ENCODE measurements at places on chromosomes 12 and 14.

GRCh38 chr14:90962505-90963109, 97.8 kb downstream of the RPS6KA5 start:
- DNase-seq: no peak

- no peak for DNase-seq
These were observed 31.8 kb upstream of the TEX22 start for GRCh38 chr14:105366386-105367074.

GRCh38 chr14:96729889-96730288, 67.3 kb upstream of the VRK1 start:
- DNase-seq: no peak

GRCh38 chr14:22650046-22650739, 6.0 kb upstream of the OR6J1 start:
- no peak for DNase-seq

DNA sequence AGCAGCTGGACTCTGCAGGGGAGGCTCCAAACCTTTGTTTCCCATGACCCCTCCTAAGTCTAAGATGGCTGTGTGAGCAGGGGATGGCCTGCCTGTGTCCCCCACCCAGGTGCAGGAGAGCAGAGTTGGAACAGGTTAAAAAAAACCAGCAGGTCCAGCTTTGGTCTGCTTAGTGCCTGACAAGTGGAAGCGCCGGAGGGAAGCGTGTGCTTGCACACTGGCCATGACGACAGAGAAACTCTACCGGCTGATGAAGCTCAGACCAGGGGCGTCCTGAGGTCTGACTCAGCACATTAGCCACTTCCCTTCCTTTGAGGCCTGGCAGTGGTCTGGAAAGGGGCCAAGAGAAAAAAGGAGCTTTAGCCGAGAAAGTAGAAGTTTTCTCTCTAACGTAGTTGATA, 280.1 kb downstream of the VRK1 start:
- peak; percentile 46 for DNase-seq

DNA sequence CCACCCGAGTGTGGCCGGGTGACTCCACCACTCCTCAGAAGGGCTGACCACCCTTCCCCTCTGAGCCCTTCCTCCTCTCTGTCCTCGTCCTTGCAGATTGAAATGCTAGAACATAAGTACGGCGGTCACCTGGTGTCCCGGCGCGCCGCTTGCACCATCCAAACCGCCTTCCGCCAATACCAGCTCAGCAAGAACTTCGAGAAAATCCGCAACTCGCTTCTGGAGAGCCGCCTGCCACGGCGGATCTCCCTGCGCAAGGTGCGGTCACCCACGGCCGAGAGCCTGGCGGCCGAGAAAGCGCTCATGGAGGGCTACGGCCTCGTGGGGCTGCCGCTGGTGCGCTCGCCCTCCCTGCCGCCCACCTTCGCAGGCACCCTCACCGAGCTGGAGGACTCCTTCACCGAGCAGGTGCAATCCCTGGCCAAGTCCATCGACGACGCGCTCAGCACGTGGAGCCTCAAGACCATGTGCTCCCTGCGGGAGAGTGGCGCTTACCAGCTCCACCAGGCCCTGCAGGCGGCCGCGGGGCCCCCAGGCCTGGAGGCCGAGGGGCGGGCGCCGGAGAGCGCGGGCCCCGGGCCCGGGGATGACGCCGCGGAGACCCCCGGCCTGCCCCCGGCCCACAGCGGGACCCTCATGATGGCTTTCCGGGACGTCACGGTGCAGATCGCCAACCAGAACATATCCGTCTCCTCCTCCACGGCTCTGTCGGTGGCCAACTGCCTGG, 71.8 kb downstream of the IQSEC3 start:
- DNase-seq: no peak

- DNase-seq: no peak
These were observed 38.9 kb downstream of the DMAC2L start for GRCh38 chr14:50350975-50351374.

DNA sequence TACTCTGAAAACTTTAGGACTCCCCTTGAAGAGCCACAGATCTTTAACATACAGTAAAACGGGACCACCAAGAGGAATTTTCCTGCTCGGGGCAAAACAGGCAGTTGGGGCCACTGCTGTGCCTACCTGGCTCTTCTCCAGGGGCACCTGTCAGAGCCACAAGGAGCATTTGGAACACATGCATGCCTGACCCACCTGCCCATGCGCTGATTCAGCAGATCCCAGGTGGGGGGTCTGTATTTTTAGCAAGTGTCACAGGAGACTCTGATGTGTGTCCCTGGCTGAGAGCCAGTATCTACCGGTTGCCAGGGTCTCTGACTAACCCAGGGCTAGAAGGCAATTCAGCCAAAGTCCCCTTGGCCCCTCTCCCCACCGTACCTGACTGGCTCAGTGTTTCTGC, 6.5 kb downstream of the CTDSP2 start:
- no peak for DNase-seq

GRCh38 chr12:31031951-31032335, 41.7 kb upstream of the DDX11 start:
- no peak for DNase-seq

GRCh38 chr12:95217377-95218149, at the start of the genes FGD6 and VEZT:
TSS of gene FGD6 (minus strand) at chr12:95217467. CDS start at chr12:95217240, 227 bp downstream.
TSS of gene VEZT (plus strand) at chr12:95217807. CDS start at chr12:95217851, 44 bp downstream.
- DNase-seq: peak; percentile 99

DNA sequence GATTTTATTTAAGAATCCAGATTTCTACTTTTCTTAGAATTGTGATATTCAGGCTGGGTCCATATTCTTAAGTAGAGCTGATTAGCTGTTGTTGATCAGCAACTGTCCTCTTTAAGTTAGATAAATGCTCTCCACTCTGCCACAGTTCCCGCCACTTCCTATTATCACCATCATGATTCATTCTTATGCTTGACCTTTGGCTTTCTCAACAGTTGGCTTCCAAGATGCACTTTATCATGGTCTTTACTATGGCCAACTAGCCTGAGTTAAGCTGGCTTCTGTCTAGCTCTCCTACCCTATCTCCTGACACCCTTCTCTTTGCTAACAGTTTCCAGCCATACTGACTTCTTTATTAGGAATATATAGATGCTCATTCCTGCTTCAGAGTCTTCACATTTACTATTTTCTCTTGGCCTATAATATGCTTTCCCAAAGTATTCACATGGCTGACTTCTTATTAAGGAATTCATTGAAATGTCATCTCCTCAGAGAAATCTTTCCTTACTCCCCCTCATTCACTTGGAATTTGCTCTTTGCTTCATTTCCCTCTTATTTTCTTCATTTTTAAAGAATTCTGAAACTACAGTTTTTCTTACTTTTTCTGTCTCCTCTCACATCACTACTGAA, 149.0 kb upstream of the IGF1 start:
- no peak for DNase-seq

Measured in DND-41 (cell line).